ENCODE measurements at places on chromosomes 7 and 10.

DNA sequence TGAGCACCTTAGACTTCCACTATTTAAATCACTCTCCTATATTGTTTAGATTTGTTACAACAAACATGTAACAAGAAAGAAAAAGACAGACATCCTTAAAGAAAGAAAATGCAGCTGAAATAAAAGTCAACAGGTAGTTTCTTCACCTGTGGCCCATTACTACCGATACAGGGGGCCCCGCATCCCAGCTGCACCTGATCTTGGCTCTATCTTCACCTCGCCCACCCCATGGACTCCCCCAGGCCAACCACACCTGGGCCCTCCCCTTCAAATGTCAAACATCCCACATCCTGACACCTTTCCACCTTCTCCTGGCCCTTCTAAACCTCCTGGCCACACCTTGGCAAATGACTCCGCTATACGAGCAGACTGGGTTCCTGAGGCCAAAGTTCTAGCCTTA, 7.0 kb downstream of the DDX56 start:
- DNase-seq = no peak

DNA sequence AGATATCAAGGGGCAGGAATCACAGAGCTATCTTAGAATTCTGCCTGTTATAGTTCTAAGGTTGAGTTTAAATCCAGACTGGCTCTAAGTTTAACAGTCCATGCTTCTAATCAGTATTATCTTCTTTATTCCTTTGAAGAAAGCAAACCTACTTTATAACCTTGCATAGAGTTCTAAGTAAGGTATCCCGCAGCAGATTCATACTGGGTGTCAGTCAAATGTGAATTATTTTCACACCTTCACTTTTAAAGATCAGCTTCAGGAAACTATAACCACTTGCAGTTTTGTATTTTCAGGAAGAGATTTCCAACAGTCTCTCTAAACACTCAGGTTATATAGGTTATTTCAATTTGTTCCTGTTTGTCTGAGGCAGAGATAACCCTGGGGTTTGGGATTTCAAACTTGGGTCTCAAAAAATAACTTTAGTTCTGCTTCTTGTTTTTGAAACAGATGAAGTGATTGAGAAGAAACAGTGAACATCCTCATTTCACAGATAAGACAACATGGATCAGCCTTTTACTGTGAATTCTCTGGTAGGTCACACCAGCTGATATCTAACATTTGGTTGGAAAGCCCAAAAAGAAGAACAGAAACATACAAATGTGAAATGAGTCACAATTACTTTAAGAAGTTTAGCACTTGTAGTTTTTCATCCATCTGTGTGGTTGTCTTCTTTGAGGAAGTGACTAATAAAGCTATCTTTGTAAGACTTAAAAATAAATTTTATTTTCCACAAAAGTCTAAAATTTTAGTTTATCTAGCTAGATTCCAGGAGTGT, 21.4 kb downstream of the STAMBPL1 start:
- DNase-seq = no peak

GRCh38 chr7:94374231-94374630, 20.5 kb upstream of the COL1A2 start:
- no peak for DNase-seq

DNA sequence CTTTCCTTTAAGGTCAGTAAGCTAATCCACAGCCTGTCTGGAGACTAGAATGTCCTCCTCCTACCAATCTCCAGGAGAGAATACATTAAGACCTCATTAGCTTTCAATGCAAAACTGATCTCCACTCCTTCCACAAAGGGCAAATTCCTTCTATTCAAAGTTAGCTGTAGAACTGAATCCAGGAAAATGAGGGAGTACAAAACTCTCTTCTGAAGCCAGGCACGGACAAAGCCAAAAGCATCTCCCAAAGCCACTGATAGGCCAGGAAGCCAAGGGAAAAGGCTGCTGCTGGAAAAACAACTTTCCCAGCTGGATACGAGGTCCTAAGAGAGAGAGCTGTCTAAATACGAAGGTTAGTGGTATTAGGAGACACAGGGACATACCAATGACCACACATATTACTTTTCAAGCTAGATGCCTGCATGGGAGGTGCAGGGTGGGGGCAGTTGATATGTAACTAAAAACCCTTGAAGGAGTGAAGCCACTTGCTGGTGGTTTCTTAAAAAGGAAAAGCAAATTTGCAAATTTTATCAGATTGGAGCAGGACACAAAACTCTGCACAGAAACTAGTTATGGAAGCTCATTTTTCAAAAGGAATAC, 43.6 kb downstream of the MKX start:
- DNase-seq = no peak

- no peak for DNase-seq
These were observed 136.1 kb downstream of the ICA1 start for GRCh38 chr7:8125680-8126444.

DNA sequence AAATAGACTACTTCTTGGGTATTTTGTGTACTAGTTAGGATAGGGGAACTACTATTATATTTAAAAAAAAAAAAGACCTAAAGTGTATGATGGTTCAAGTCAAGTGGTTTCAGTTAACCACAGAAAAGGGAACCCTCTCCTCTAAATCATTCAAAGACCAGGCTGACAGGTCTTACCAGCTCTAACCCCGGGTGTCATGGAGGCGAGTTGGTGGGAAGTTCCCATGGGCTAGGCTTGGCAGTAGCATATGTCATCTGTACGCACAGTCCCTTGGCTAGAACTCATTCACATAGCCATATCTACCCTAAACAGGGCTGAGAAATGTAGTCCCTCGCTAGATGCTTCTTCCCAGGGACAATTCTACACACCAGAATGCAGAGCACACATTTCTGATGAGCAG, 37.7 kb upstream of the KCNMA1 start:
- DNase-seq = no peak

GRCh38 chr10:79438021-79438698, 7.3 kb downstream of the ZCCHC24 start:
- DNase-seq = peak; percentile 35

All from dorsolateral prefrontal cortex (tissue), 122 donors.